ENCODE measurements at places on chromosomes 6 and 20. TPM values are rescaled to one million over a fixed set of nuclear protein-coding genes. Genes with fewer than 3 reads are reported as not detected.

C20orf173 gene
- total RNA-seq: not detected

DSN1 gene
- 16.8 TPM for total RNA-seq

SLC22A7 gene
- not detected for total RNA-seq

GPR6 gene
- total RNA-seq: not detected

SAMD3 gene
- 5.5 TPM for total RNA-seq

DNA sequence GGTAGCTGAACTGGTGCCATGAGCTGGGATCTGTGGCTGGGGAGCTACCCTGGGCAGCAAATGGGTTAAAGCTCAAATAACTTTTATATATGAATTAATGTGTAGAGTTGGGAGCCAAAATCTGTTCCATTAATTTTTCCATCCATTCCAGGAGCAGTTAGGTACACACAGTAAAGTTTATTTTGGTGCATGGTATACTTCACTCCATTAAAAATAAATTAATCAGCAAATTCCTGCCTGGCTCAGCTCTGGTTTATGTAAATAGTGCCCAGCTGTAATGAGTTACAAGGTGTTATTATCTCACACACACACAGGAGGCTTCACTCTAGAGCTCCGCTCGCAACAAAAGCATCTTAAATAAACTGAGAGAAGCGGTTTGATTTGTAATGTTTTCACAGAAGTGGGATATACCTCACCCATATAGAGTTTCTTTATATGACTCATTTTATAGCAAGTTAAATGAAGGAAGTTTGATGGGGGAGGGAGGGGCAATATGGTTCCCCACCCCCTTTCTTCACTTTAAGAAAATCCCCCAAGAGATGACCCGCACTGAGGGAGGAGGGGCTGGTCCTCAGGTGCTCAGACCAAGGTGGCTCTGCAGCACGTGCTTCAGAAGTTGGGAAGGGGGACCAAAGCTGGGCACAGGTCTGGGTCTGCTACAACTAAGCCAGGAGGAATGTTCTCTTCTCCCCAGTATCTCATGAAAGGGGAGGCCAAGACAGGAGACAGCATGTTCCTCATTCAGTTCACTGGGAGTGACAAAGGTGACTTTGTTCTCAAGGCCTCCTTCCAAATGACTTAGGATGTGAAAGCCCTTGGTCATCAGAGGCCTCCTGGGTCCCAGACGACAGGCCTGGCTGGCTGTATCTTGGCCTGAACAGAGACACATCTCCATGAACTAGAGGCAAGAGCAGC lies 10.5 kb upstream of the FAM83C start:
- DNase-seq: no peak

DNA sequence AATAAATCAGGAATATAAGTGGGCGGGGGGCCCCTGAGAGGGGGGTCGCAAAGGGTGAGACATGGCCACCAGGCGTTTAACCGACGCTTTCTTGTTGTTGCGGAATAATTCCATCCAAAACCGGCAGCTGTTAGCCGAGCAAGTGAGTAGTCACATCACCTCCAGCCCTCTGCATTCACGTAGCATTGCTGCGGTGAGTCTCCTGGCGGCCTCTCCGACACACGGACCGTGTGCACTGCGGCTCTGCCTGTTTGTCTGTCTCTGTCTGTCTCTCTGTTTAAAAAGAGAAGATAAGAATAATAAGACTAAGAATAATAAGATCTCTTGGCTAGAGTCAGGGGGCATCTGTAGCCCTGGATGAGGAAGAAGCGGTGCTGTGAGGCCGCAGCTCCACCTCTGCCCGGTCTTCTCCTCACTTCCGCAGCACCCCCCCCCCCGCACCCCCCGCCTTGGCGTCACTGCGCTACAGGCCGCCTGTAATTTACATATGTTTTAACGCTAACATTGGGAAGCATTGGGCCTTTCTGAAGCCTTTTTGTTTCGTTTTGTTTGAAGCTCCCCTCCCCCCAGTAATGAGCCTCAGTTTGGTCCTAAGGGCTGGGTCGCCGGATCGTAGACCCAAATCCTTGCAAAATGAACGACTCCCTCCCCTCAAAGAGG lies 993 bp downstream of the STX16 start:
- peak; percentile 91 for DNase-seq

GRCh38 chr6:148273962-148274752 lies 68.5 kb upstream of the SASH1 start:
- DNase-seq: no peak

DNA sequence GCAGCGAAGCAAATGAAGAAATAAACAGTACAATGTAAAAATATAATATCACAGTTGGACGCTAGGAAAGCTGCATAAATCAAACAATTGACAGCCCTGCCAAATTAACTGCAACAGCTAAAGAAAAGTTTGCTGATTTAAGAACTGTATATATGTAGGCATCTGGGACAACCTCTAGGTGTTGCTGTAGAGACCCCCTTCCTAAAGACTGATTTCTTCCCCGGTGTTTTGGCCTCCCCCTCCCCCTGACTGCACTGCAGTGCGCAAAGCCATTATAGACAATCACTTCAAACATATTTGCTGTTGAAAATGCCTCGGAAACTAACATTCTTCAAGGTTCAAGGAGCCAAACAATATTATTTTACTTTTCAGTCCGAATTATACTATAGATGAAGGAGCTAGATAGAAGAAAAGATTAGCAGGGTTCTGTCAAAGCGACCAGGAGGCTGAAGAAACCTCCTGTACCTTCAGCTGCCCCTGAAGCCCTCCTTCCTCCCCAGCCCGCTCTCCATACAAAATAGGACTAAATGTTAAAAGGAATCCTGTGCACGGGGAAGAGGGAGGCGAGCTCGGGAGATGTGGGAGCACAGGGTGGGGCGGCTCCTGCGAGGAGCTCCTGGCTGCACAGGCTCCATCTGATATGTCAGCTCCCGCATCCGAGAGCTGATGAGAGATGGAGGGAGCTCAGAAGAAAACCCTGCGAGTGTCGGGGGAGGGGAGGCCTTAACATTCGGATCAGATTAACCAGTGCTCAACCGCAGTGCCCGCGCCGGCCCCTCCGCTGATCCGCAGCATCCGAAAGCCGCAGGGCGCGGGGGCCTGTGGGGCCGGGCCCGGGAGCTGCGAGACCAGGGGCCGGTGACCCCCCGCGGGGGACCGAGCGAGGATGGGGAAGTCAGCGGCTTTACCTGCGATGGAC lies 822 bp downstream of the ELOVL4 start:
- DNase-seq: peak; percentile 14

DNA sequence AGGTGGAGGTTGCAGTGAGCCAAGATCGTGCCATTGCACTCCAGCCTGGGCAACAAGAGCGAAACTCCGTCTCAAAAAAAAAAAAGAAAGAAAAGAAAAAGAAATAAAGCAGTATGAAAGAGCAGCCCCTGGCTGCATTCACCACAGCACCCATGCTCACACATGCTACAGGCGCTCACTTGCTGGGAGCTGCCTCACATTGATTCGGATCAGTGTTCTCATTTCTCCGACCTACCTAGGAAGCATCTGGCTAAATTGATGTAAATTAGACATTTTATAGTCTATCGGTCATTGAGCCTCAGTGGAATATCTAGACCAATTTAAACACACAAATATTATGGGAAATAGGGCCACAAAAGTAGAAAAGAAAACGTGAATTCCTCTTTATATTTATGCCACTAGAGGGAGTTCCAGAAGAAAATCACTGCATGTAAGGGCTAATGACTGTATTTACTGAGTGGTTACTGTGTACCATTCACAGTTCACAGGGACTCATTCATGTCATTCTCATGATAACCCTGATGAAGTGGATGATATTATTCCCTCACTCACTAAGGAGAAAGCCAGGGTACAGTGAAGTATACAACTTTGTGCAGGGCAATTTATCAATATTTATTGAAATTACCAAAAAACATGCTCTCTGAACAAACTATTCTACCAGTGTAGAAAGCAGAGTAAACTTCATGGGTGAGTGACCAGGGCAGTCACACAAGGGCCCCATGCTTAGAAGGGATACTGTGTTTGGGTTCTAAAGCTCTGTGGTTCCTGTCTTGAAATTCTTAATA lies 5.3 kb upstream of the MOG start:
- peak; percentile 47 for DNase-seq

- no peak for DNase-seq
Observed at GRCh38 chr6:17663226-17663625, 43.5 kb downstream of the NUP153 start.

DNA sequence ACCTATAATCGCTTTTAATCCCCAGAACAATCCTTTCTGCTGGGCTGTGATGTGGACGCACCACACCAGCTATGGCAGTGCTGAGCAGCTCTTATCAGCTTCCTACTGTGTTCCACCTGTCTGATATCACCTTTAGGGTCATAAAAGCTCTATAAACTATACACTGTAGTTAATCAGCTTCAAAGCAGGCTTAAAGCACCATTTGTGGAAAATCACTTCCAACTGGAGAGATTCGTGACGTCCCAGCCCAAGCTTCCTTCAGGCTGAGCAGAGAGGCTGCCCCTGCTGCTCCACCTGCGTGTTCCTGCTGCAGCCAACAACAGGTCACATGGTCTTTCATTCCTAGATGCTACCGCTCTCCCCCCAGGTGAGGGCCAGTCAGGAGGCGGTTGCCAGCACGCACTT lies 156.5 kb downstream of the SMOC2 start:
- DNase-seq: no peak

GRCh38 chr6:138454981-138455706 lies 44.1 kb downstream of the NHSL1 start:
- no peak for DNase-seq

- DNase-seq: peak; percentile 13
Observed at GRCh38 chr6:30879684-30880427, 4.5 kb upstream of the DDR1 start.

- DNase-seq: no peak
Observed at GRCh38 chr6:149045404-149045803, 272.1 kb upstream of the TAB2 start.

- DNase-seq: no peak
Observed at GRCh38 chr20:53530440-53530839, 63.2 kb downstream of the ZNF217 start.

DNA sequence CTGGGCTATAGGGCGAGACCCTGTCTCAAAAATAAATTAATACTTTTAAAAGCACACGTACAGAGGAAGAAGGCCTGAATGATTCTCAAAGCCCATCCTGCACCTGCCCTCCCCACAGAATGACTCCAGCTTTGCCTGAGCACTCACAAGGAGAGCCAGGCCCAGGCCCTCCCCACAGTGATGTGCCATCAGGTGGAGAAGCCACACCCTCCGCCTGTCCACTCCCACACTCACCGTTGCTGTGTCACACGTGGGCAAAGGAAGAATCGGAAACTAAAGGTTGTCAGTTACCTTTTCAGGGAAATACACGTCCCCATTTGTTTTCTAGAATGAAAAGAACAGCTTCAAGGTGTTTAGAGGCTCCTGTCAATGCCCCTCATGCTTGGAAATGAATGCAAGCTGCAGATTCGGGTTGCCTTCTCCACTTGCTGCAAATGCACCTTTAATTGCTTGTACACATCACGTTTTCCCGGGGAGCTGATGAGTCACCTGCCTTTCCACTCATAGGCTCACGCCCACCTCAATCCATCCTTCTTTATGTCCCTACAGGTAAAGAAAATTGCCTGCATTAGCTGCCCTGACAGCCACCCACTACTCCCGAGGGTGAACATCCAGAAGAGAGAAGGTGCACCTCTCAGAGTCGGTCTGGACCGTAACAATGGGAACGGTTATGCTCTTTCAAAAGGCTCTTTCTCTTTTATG lies 45.5 kb upstream of the AFDN start:
- no peak for DNase-seq

DNA sequence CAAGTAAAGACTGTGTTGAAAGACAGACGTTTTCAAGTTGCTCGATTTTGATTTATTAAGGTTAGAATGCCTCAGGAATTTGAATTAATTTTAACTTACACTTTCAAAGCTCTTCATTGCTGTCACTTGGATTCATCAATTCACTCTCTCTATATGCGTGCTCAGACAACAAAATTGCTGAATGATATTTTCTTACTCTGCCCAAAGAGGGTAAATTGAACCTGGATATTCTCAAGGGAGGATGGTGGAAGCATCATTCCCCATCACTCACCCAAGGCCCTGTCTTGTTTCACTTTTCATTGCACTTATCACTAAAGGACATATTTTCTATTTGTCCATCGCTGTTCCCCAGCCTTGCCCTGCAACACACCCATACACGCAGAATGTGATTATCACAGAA lies 102.3 kb downstream of the PDE7B start:
- DNase-seq: no peak

Measured in fibroblast of villous mesenchyme (primary cell).